Left kidney (tissue), 8 donors: ENCODE measurements at places on chromosomes 3 and 15.

DNA sequence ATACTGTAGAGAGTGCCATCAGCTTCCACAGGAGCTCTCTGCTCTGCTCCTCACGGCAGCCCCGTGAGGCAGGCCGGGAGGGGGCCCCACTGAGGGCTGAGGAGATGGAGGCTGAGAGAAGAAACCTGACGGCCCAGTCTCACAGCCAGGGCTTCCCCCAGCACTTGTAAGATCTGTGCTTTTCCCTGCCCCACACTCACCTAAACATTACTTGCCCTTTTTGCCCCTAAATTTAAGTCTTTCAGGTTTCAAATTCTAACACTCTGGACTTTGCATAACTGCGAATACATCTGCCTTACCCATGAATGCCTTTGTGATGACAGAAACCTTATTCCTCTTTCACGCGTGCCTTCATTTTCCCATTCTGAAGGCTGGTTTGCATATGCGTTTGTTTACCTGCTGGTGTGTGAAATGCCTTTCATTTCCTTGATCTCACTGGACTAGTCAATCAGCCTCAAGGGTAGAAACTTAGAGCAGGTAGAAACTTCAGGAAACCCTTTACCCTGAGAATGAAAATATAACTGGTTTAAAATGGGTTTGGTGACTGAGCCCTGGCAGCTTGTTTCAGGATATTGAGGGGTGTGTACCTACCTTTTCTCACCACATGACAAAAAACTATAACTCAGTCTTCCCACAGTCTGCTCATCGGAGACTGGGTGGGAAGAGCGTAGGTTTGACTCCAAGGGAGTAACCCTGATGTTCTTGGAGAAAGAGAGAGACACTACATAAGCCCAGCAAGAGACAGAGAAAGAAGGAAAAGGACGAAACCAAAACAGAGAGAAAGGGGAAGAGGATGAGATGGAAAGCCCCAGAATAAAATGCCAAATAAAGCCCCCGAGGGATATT lies 20.1 kb downstream of the SLC12A8 start:
- no peak for DNase-seq

- DNase-seq: no peak
These were observed 26.7 kb upstream of the PLA2G4D start for GRCh38 chr15:42121021-42121420.

- no peak for DNase-seq
These were observed 2.1 kb upstream of the RHOV start for GRCh38 chr15:40875991-40876730.

DNA sequence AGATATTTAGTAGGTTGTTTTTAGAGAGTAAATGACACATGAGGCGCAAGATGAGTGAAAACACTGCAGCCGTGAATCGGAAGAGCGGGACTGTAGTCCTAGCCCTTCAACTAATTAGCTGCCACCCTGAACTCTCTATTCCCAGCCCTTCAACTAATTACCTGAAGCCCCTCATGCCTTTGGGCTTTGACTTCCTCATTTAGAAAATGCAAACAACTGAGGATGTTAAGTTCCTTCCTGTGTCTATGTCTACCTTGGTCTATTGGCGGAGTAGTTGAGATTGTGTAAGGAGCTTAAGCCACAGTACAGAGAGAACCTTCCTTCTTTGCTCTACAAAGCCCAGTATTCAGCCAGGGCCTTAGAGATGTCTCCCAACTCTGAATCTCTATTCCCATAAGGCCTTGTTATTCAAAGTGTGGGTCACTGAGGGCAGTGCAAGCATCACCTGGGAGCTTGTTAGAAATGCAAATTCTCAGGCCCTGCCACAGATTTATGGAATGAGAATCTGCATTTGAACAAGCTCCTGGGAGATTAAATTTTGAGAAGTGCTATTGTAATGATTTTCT lies 71.8 kb upstream of the SCN5A start:
- no peak for DNase-seq

DNA sequence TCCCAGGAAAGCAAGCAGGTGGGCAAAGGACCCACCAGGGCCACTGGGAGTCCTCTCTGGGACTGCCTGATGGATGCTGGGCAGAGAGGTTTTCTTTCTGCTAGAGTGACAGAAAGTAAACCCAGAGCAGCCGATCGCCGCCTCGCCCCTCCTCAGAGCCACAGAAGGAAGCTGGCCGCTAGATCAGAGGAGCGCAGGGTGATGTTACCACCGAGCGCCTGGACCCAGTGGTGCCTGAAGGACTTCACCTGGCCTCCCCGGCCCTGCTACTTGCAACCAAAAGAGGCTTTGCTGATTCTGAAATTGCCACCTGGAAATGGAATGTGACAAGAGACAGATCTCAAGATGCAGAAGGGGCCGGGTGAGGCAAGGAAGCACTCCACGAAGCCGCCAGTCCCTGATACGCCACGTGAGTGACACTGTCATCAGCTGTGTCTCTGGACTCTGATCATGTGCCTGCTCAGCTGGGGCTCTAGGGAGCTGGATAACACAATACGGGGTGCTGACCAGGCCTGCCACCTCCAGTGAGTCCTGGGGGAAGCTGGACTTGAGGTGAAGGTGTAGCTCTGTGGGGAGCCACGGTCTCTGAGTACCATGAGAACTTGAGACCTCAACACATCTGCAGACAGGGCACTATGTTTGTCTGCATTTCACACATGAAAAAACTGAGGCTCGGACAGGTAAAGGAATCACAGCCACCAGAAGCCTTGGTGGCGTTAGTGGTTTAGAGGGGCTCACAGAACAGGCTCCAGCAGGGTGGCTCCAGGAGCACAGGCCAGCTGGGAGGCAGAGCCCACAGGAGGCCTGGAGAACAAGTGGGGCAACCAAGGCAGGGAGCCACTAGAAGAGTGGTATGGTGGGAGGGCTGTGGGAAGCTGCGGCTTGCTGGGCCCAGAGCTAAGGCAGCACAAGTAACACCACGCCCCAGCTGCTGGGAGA lies 137.9 kb upstream of the PRR20G start:
- no peak for DNase-seq

GRCh38 chr3:108287146-108287545 lies 9.2 kb upstream of the HHLA2 start:
- DNase-seq: no peak

DNA sequence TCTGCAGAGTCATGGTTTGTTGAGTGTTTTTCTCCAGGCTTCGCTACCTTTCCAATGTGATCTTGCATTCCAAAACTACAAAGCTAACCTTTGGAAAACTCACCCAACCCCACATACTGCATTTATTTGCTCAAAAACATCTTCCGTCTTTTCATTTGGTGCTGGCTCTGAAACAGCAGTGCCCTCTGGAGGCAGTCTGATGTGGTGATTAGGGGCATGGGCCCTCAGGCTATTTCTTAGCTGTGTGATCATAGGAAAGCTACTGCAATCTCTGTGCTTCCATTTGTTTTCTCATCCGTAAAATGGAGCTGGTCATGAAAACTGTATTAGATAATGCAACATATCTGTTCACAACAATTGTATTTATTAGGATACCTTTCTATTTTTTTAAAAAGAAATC lies 47.0 kb downstream of the MTHFS start:
- no peak for DNase-seq

- no peak for DNase-seq
These were observed 419.4 kb downstream of the RBMS3 start for GRCh38 chr3:29700256-29700655.
